ENCODE measurements at places on chromosomes 7 and 10.

GRCh38 chr10:34615770-34616169, 199.3 kb downstream of the PARD3 start:
- DNase-seq, result no peak

DNA sequence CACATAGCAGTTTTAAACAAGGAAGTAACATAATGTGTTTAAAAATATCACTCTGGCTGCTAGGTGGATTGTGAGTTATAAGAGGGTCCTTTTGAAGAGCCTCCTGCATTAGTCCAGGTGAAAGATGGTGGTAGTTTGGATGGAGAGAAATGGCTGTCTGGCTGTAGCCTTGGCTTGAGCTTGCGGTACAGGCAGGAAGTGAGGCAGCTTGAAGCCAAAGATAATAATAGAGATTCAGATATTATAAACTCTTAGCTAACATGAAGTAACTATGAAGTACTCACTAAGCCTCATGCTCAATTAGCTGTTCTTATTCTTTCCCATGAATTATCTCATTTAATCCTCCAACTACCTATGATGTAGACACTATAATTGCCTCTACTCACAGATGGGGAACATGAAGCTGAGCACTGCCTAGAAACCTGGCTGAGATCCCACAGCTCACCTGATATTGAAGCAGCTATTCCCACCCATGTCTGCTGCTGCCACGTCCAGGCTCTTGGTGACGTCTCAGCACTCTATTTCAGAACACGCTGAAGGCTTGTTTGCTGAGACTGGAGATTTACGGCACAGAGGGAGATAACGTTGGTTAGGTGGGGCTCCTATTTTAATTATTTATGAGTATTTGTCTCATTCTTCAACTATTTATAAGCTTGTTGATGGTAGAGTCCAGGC, 10.4 kb downstream of the C10orf120 start:
- DNase-seq, result no peak

DNA sequence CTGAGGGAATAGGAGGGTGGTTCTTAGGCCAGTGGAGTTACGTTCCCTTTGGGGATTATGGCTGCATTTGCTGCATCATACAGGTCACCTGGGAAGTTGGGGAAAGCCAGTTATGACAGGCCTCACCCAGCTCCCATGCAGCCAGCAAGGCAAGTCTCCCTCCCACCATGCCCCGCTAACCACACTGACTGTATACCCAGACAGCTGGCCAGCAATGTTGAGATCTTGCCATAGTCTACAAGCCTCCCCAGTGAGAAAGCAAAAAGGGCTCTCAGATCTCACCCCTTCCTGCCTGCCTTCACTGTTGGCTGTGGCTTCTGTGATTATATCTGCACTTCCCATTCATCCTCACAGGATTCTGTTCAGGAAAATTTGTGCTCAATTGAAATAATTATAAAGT, 133.3 kb upstream of the HGF start:
- no peak for DNase-seq

GRCh38 chr7:124444696-124445480, 320.7 kb downstream of the GPR37 start:
- DNase-seq, result no peak

DNA sequence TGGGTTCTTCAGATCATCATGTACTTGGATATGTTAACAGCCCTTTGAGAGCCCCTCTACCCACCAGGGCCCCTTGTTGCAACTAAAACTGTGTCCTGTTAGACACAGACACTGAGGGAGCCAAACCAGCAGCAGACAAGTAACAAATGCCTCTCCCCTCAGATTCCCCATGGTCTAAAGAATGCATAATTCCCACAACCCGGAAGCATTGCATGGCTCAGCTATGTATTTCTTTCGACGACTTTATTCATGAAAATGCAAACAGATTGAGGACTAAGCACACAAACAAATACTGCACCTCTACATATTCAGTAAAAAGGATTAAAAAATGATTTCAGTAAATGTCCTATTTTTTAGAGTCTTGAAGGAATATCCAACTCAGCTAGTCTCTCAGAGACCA, 70.1 kb upstream of the HECW1 start:
- DNase-seq, result no peak

- DNase-seq, result no peak
These were observed 58.3 kb upstream of the EGFR start for GRCh38 chr7:54960517-54960916.

DNA sequence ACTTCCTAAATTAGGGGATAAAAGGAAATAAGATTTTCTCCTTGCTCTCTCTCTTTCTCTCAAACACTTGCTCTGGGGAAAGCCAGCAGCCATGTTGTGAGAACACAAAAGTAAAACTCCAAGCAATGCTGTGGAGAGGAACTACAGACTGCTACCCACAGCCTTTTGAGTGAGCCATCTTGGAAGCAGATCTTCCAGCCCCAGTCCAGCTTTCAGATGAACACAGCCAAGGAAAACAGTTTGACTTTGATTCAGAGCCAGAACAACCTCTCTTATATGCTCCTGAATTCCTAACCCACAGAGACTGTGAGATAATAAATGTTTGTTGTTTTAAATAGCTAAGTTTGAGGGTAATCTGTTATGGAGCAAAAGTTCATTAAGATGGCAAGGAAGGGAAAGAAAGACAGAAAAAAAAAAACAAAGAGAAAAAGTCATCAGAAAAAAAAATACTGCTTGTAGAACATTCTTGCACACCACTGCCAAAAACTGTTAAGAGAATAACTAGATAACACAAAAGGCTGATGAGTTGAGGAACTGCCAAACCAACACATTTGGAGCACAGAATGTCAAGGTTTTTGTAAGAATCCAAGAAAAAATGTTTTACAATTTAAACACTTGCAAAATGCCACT, 20.9 kb upstream of the PRKAR2B start:
- DNase-seq, result no peak

DNA sequence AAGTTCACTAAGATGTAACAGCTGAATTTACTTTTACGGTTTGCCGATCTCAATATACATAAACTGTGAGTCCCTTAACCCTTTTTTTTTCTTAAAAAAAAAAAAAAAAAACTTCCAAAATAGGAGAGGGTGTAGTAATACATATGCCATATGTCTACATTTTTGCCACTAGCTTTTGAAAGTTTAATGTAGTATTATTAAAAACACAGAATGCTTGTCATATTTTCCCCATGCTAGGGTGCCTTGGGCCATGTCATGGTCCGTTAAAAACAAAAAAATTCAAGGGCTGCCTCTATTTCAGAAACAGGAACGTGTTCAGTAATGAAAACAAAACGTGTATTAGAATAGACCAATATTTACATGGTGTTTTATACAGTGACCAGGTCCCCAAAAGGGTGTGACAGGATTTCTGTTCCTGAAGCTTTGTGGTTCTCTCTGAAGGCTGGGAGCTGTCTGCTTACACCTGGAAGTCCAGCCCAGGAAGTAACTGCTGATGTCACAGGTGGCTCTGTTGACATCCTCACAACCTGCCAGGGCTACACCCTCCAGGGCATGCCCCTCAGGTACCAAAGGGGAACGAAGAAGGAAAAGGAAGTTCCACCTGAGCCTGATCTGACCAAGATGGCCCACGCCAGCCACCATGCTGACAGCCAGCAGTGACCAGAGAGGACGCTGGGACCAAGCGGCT, 79.0 kb downstream of the COBL start:
- no peak for DNase-seq

- DNase-seq, result no peak
These were observed 32.2 kb upstream of the SEMA3A start for GRCh38 chr7:84226759-84227158.

GRCh38 chr10:10745291-10745690, 272.4 kb upstream of the CELF2 start:
- DNase-seq, result no peak
